ENCODE measurements at places on chromosomes 16 and 17.

DNA sequence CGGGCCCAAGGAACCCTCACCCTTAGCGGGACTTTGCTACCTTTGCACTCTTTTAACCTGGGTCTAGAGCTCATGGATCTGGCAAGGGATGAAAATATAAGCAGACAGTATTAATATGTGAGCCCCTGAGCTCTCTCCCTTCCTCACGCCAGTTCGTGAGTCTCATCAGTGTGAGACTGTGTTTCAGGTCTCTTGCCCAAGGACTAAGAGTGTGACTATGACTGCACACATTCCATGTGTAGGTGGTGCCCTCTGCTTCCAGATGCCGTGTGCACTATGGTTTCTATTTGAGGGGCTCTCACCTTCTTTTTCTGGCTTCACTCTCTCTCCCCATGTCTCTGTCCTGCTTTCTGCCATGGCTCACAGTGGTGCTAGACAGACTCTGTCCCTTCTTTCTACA lies 40.5 kb downstream of the DHRS7B start:
- H3K36me3 ChIP-seq, result peaks cover 4% of the 10 kb centered on the region
- peak overlapping the region; percentile 87 for H3K27ac ChIP-seq
- H3K4me1 ChIP-seq, result peaks cover 44% of the 10 kb centered on the region

GRCh38 chr17:70434536-70435490 lies 265.5 kb downstream of the KCNJ2 start:
- no peak for DNase-seq
- no peaks in the 10 kb centered on the region for H3K4me1 ChIP-seq
- no peak overlapping the region for H3K4me3 ChIP-seq
- H3K36me3 ChIP-seq, result no peaks in the 10 kb centered on the region
- H3K27ac ChIP-seq, result no peak overlapping the region

GRCh38 chr17:45410144-45411091 lies 22.3 kb downstream of the ARHGAP27 start:
- H3K27ac ChIP-seq, result peak overlapping the region; percentile 45
- peak; percentile 60 for DNase-seq
- peaks cover 40% of the 10 kb centered on the region for H3K4me1 ChIP-seq
- H3K4me3 ChIP-seq, result peak overlapping the region; percentile 38
- peaks cover 14% of the 10 kb centered on the region for H3K27me3 ChIP-seq

GRCh38 chr16:72621651-72622050 lies 426.3 kb downstream of the ZFHX3 start:
- DNase-seq, result no peak
- H3K4me3 ChIP-seq, result no peak overlapping the region
- no peak overlapping the region for H3K27ac ChIP-seq
- H3K4me1 ChIP-seq, result no peaks in the 10 kb centered on the region
- H3K27me3 ChIP-seq, result no peaks in the 10 kb centered on the region
- H3K36me3 ChIP-seq, result no peaks in the 10 kb centered on the region

GRCh38 chr17:78717431-78717980 lies 64.6 kb downstream of the CYTH1 start:
- no peaks in the 10 kb centered on the region for H3K36me3 ChIP-seq
- peak overlapping the region; percentile 32 for H3K4me3 ChIP-seq
- DNase-seq, result peak; percentile 83
- H3K4me1 ChIP-seq, result peaks cover 28% of the 10 kb centered on the region

- H3K27me3 ChIP-seq, result peaks cover 67% of the 10 kb centered on the region
- H3K4me3 ChIP-seq, result peak within 1 kb of the TSS; percentile 17
- peak; percentile 49 for DNase-seq
These were observed at the start of gene IRX6 for GRCh38 chr16:55323637-55324271. Gene IRX6 (plus strand): TSS chr16:55324203. CDS start chr16:55325092, 889 bp downstream.

- no peaks in the 10 kb centered on the region for H3K36me3 ChIP-seq
- H3K4me3 ChIP-seq, result no peak within 1 kb of the TSS
- no peak for DNase-seq
- H3K27me3 ChIP-seq, result peaks cover 93% of the 10 kb centered on the region
- no peak within 1 kb of the TSS for H3K27ac ChIP-seq
These were observed at the start of gene FBXL16 for GRCh38 chr16:705431-706188. Gene FBXL16 (minus strand): TSS chr16:705801. CDS start chr16:697405, 8,396 bp downstream.

- H3K36me3 ChIP-seq, result no peaks in the 10 kb centered on the region
- peak; percentile 58 for DNase-seq
- H3K27me3 ChIP-seq, result no peaks in the 10 kb centered on the region
- no peak overlapping the region for H3K4me3 ChIP-seq
- H3K4me1 ChIP-seq, result peaks cover 54% of the 10 kb centered on the region
- peak overlapping the region; percentile 65 for H3K27ac ChIP-seq
These were observed 68.8 kb downstream of the ABR start for GRCh38 chr17:1110862-1111598.

DNA sequence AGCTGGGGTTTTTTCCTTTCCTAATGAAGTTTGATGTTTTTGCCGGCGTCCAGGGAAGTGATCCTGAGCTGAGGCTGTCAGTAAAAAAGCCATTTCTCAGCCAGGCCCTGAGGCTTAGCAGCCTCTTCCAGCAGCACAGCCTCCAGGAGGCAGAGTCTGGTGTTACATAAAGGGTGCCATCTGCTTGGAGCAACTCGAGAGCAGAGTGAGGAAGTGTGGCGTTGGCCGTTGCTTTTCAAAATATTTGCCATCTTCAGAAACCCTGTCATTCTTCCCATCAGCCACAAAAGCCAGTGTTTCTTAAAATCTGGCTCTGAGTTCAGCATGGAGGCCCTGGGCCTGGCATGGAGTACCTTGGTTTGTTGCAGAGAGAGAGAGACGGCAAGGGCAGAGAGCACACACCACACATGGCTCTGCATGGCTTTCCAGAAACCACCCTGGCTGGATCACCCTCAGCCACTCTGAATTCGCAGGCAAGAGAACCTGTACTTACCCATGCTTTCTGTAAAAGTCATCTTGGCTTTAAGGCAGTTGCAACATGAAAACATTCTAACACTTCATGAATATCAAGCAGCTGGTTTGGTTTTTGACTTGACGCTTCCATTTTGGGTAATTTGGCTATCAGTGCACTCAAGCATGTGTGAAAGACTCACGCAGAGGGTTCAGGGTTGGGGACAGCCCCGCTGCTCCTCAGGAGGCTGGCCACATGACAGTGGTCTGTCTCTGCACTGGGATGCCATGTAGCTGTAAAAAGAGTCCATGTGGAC lies 21.0 kb downstream of the PMM2 start:
- DNase-seq, result no peak
- peaks cover 66% of the 10 kb centered on the region for H3K36me3 ChIP-seq

All from muscle of leg (tissue), 16 donors.